ENCODE measurements at places on chromosomes 7 and 10.

- no peak for DNase-seq
These were observed 131.5 kb downstream of the SORBS1 start for GRCh38 chr10:95429639-95430038.

DNA sequence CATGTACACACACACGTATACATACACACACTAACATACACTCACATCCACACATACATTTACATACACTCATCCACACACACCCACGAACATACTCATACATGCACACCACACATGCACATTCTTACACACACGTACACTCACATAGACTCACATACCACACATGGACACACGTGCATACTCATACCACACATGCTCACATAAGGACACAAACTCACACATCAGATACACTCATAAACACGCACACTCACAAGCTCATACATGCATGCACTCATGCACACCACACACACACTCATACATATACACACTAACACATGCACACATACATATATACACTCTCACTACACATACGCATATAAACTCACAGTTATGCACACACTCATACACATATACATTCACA is 1.2 kb upstream of the CALN1 start:
- no peak for DNase-seq

DNA sequence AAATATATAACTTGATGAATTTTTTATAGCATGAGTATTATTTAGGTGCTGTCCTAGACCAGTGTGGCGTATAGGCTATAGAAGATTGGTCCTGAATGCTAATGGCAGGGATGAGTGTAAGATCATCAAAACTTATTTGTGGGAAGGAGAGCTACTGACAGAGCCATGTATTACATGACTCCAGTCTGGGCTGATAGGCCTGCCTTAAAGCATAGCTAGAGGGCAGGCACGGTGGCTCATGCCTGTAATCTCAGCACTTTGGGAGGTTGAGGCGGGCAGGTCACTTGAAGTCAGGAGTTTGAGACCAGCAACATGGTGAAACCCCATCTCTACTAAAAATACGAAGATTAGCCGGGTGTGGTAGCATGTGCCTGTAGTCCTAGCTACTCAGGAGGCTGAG is 198.1 kb upstream of the KLF14 start:
- no peak for DNase-seq

- DNase-seq = no peak
These were observed 2.5 kb downstream of the PSAP start for GRCh38 chr10:71848325-71849275.

- DNase-seq = no peak
These were observed 110.8 kb downstream of the JAZF1 start for GRCh38 chr7:28069807-28070206.

- no peak for DNase-seq
These were observed 77.6 kb downstream of the VTI1A start for GRCh38 chr10:112524641-112525040.

- DNase-seq = no peak
These were observed 1.6 kb downstream of the AIFM2 start for GRCh38 chr10:70130878-70131559.

GRCh38 chr7:149291036-149291780 is 29.2 kb downstream of the ZNF783 start:
- DNase-seq = no peak

DNA sequence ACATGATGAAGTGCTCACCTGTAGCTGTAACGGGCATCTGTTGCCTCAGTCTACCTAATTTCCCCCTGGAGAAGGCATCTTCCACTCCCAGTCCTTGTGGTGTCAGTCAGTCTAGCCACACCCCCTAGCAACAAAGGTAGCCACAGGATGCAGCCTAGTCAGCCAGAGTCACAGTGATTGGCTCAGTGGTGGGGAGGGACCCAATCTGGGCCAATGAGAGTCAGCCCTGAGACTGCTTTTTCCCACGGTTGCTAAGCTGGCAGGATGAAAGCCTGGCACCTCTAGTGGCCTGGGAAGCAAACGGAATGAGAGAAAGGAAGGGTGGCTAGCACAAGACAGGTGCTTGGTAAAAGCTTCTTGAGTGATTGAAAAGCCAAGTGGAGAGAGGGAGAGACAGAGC is 118.6 kb downstream of the SH3PXD2A start:
- no peak for DNase-seq

DNA sequence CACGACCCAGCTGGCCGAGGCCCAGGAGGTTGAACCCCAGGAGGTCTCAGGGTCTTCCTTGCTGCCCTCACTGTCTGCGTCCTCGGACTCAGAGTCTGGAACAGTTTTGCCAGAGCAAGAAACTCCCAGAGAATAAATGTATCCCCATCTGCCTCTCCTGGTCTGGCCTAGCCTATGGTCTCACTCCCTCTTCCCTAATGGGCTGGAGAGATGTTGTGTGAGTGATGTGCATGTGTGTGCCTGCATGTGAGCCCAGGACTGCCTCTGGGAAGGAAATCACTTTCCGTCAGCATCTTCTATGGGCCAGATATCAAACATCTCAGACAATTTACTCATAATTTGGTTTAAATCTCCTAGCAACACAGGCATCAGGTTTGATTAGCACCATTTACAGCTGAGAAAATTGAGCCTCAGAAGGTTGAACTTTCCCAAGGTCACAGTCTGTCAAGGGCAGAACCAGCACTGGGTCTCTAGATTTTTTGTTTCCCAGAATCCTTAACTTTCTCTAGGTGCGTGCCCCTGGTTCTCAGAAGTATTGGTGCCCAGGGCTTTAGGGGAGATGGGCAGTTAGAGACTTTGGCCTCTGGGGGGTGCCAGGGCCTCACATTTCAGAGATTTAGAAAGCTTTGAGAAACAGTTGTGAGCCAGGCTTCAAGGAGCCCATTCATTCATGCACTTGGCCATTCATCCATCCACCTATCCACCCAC is 4.9 kb downstream of the TMEM270 start:
- no peak for DNase-seq

GRCh38 chr7:123757095-123757494 is 8.3 kb upstream of the WASL start:
- no peak for DNase-seq

- no peak for DNase-seq
These were observed 36.4 kb downstream of the JAKMIP3 start for GRCh38 chr10:132102071-132102716.

DNA sequence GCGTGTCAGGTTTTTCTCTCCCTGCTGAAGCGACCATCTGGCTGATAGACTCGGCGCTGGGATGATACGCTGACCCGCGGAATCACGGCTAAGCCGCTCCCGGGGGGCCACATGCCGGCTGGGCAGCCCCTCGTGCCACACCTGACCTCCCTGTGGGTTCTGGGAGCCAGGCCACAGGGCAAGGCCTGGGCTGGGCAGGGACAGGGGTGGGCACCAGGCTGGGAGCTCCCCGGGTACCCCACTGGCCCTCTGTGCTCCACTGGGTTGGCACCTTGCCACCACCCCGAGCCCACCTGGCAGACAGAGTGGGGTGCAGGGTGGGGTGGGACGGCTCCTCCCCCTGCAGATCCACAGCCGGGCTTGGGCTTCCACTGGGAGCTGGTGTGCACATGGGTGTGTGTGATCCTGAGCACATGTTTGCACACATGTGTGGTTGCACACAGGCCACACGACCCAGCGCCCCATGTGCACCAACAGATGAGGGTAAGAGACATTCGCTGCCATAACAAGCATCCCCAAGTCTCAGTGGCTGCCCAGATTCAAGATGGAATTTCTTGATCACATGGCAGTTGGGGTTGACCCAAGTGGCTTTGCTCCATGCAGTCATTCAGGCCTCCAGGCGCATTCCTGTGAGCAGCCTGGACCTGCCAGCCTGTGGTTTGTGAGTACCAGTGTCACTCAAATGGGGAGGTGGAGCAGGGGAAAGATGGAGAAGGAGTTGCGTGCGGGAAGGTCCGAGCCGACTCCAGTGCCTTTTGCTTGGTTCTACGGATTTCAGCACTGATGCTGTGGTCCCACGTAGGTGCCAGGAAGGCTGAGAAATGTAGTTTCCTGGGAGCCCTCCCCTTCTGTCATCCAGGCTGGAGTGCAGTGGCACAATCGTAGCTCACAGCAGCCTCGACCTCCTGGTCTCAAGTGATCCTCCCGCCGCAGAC is 79.7 kb downstream of the UNCX start:
- no peak for DNase-seq

GRCh38 chr7:138970952-138971351 is 10.2 kb downstream of the KIAA1549 start:
- no peak for DNase-seq

DNA sequence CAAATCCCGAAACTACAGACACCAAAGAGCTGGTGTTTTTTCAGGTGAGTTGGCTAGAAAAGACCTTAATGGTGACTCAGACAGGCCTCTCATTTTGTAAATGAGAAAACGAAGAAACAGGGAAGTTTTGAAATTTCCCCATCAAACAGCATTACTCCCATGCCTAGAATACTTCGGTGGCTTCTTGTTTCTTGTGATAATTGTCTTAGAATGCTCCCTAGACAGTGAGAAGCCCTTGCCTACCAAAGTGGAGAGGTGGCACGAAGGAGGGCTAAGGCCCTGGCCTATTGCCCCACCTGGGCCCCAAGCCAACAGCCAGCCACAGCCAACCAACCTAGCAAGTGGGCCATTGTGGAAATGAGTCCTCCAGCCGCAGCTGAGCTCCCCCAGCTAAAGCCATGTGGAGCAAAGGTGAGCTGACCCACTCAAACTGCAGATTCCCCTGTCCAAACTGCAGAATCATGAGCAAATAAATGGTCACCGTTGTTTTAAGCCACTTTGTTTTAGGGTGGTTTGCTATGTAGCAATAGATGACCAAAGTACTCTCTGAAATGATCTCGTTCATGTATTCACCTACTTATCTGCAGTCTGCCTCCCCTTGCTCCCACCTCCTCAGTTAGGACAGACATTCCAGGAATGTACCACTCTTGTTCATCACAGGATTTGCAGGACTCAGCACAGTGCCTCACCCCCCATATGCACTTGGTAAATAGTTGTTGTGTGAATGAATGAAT is 97.7 kb upstream of the FGFR2 start:
- DNase-seq = no peak

DNA sequence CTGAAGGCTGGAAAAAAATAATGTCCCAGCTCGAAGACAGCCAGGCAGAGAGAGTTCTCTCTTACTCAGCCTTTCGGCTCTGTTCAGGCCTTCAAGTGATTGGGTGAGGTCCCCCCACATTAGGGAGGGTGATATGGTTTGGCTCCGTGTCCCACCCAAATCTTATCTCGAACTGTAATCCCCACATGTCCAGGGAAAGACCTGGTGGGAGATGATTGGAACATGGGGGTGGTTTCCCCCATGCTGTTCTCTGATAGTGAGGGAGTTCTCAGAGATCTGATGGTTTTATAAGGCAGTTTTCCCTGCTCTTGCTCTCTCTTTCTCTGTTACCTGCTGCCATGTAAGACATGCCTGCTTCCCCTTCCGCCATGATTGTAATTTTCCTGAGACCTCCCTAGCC is 36.6 kb upstream of the LEP start:
- no peak for DNase-seq

DNA sequence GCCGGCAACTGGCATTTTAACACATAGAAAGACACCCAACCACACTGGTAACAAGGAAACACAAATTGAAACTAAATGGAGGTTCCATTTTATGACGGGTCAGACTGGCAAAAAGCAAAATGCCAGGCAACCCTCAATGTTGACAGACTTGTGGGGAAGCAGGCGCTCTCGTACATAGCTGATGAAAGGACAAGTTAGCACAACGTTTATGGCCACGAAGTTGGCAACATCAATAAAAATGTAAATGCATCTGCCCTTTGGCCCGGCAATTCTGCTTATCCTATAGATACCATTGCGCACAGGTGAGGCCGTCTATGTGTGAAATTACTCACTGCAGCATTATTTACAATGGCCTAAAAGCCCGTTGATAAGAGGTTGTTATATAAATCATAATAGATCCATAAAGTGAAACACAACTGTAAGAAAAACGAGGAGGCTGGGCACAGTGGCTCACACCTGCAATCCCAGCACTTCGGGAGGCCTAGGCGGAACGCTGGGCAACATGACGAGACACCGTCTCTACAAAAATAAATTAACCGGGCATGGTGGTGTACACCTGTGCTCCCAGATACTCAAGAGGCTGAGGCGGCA is 39.8 kb downstream of the FOXL3 start:
- DNase-seq = no peak

GRCh38 chr7:107967420-107967819 is 35.5 kb downstream of the LAMB1 start:
- no peak for DNase-seq

DNA sequence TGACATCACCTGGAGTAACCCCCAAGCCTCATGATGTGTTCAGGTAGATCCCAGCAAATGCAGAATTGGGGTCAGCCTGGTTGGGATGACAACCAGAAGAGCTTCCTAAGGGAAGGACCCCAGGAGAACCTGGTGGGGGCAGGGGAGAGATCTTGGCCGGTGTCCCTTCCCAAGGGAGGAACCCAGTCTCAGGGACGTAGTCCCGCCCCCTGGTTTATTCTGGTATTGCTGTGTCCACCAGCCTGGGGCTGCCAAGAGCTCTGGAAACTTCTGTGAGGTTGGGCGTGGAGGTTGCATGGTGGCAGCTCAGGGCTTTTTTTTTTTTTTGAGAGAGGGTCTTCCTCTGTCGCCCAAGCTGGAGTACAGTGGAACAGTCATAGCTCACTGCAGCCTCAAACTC is 19.4 kb downstream of the GTF2IRD1 start:
- DNase-seq = no peak

GRCh38 chr7:50589364-50589763 is 24.2 kb upstream of the DDC start:
- no peak for DNase-seq

GRCh38 chr7:123682690-123683089 is 27.0 kb downstream of the LMOD2 start:
- no peak for DNase-seq

GRCh38 chr10:100759331-100759730 is 13.9 kb downstream of the PAX2 start:
- DNase-seq = no peak

DNA sequence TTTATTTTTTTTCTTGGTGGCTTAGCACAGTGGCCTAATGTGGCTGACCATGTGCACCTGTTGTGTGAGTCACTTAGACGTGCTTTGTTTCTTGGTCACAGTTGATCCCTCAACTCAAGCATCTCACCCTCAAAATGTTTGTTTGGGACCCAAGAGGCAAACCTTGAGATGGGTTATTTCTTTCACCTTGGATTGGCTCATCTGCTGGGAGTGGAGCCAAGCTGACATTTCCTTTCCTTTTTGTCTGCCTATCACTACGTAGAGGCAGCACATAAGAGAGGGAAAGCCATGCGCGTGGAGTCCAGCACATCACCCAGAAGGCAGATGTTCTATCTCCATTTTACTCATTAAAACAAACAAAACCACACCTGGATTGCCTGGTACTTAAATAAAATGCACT is 6.4 kb upstream of the PRKCQ start:
- DNase-seq = no peak

DNA sequence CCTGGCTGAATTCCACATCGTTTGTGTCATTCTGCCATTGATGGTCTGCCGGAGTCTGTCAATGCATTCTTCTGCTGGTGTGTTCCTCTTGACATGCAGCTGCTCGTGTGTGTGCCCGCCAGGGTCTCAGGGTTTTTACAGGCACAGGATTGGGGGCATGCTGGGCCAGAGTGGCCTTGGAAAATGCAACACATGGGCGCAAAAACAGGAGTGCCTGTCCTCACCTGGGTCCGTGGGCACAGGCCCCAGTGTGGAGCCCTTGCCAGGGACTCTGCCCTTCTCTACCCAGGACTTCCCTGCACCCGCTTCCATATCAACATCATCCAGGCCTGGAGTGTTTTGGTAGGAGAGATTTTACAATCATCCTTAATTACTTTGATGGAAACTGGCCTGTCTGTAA is 340.7 kb downstream of the KIF20B start:
- no peak for DNase-seq

GRCh38 chr10:46516660-46517416 is 39.6 kb downstream of the GPRIN2 start:
- no peak for DNase-seq

Measured in thoracic aorta (tissue), 2 donors.